ENCODE measurements at places on chromosomes 1 and 21.

- no peak for DNase-seq
Observed at GRCh38 chr21:45630066-45630694, 13.3 kb upstream of the PCBP3 start.

GRCh38 chr1:156750711-156751450 is 594 bp downstream of the HDGF start:
- DNase-seq, result peak; percentile 81

GRCh38 chr1:180926164-180926981 is 13.7 kb downstream of the KIAA1614 start:
- DNase-seq, result peak; percentile 99

DNA sequence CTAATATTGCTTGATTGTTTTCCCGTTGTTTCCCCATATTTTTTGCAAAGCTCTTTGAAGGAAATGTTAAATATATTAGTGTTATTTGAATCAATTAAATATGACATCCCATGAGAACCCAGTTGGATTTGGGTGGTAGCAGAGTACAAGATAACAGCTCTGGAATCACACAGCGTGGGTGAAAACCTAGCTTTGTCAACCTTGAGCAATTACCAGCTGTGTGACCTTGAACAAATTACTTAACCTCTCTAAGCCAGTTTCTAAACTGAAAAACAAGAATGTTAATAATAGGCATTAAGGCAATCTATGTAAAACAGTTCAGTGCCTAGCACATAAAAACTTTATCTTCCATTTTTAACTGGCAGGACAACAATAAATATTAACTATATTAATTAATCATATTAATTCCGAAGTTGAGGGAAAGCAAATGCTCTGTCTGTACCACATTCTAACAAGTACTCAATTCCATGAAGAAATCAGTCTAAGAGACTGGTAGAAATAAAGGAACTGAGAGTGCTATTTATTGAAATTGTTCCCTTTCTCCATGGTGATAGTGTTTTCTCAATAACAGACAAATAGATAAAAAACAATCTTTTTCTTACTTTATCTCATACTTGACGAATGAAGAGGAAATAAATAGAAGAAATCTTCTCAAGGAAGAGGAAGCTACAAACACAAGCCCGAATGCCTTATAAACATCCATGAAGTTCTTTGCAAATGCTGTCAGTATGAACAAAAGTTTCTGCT is 27.0 kb downstream of the DNASE2B start:
- DNase-seq, result no peak

DNA sequence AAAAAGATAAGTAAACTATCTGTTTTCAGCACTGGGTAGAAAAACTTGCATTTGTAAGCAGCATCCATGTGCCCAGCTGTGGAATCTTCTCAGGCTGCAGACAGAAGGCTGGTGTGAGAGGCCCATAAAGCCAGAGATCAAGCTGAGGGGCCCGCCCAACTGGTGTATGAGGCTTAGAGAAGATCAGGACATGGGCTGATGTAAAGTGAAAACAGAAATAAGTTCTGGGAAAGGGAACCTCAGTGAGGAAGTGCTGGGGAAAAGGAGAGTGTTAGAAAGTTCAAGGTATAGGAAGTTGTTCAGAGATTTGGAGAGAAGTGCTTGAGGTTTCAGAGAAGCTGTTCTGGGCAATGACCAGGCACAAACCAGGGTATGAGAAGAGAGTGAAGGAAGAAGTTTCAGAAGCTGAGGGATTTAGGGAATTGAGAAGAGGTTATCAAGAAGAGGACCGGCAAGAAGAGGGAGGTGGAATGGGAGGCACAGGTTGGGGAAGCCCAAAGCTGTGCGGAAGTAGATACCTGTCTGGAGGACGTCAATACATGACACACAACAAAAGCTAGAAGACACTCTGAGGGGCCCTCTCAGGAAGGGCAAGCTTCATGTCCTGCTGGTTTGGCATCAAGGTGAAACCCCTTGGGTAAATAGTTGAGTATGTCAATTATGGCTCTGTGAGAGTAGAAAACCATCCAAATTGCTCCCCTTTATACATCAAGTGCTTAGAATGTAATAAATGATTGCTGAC is 2.7 kb upstream of the CD5L start:
- no peak for DNase-seq

GRCh38 chr1:200363264-200363933 is 46.4 kb downstream of the ZNF281 start:
- DNase-seq, result no peak

DNA sequence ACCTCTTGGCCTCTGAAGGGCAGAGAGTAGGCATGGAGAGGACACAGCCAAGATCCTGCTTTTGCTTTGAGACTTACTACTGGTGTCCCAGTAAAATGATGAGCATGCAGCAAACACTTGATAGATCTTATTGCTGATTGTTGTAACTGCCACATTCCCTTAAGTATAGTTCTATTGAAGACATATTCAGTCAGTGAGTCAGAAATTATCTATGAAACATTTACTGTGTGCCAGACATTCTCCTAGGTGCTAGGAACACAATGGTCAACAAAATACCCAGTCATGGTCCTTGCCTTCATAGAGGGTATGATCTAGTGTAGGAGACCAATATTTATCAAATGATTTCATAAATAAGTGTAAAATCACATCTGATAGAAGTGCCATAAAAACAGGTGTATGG is 13.6 kb downstream of the STYXL2 start:
- DNase-seq, result no peak

DNA sequence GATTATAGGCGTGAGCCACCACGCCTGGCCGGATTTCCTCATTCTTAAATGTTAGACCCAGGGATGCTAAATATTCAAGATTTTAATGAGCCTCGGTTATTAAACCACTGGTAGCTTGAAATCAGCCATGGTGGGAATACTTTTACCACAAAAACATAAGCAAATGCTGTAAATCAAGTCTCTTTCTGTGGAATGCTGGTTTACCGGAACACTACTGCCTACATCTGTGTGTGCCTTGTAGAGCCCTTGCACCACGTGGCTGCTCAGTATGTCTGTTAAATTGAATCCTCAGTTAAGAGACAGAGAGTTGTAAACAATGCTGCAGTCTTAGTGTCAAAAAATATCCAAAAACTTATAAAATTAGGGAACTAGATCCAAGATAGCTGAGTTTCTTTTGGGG is 26.8 kb upstream of the CNN3 start:
- no peak for DNase-seq

DNA sequence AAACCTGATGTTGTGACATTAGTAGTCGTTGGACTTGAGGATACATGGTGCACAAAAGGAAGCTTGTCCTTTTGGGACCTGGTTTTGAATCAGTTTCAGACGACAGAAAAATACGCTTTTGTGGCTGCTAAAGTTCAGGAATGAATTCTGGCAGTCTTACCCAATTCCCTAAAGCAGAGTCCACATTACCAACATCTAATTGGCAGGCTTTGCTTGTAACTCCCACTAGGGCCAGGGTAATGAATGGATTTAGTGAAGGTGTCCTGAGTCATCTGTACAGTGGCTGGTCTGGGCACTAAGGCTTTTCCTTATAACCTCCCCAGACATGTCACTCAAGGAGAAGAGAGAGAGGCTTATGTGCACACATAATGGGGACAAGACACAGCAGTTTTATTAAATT is 66.2 kb upstream of the RNPC3 start:
- DNase-seq, result no peak

GRCh38 chr1:112711670-112712069 is 3.5 kb downstream of the PPM1J start:
- peak; percentile 3 for DNase-seq

- peak; percentile 93 for DNase-seq
Observed at GRCh38 chr21:42234464-42235241, 15.7 kb downstream of the ABCG1 start.

GRCh38 chr1:152410599-152410998 is 3.5 kb downstream of the CRNN start:
- DNase-seq, result no peak

DNA sequence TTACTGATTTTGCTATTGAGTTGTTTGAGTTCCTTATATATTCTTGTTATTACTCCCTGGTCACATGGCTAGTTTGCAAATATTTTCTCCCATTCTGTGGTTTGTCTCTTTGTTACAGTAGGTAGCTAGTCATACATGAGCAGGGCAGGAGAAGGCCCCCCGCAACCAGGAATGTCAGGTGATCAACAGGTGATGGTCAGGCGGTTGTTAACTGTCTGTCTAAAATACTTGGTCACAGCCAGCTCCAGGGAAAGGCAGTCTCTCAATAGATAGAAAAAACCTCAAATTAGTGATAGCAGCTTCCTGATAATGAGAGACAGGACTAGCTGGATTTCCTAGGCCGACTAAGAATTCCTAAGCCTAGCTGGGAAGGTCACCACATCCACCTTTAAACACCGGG is 217.9 kb downstream of the RHOU start:
- DNase-seq, result no peak

- no peak for DNase-seq
Observed at GRCh38 chr1:96923753-96924152, 202.2 kb downstream of the PTBP2 start.

DNA sequence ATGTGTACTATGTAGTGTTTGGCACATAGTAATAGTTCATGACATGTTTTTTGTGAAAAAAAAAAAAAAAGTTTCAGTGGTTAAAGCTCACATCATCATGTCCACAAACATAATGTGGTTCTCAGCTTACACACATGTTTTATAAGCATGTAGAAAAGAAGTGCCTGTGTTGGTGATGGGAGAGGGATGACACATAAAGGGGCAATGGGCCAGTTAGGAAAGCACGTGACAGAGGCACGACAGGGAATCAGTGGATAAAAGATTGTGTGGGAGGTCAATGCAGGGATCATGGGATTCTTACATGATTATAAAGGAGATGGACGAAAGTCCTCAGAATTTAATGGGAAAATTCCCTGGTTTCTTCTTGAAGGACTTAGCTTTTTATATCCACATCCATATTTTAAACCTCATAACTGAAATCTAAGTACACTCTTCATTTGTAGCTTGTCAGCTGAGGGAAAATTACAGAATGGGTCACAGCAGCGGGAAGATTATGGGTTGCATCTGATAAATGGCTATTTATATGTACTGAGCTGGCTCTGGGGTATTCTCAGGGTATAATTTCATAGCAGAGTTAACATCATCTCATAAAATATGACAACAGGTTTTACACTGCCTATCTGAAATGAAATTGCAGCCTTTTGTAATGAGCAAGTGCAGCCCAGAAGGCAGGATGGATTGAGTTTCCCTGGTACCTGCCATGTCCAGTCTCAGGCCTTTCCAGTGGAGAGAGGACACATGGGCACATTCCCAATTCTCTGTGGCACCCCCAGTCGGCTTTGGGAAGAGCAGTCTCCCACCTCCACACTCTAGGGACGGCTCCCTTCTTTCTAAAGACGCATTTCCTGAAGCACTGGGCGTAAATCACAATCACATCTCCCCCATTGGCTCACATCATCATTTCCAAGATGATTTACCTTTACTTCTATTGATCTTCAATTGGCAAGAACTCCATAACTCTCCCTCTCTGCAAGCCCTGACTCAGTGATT is 42.3 kb upstream of the NHLH2 start:
- peak; percentile 93 for DNase-seq

DNA sequence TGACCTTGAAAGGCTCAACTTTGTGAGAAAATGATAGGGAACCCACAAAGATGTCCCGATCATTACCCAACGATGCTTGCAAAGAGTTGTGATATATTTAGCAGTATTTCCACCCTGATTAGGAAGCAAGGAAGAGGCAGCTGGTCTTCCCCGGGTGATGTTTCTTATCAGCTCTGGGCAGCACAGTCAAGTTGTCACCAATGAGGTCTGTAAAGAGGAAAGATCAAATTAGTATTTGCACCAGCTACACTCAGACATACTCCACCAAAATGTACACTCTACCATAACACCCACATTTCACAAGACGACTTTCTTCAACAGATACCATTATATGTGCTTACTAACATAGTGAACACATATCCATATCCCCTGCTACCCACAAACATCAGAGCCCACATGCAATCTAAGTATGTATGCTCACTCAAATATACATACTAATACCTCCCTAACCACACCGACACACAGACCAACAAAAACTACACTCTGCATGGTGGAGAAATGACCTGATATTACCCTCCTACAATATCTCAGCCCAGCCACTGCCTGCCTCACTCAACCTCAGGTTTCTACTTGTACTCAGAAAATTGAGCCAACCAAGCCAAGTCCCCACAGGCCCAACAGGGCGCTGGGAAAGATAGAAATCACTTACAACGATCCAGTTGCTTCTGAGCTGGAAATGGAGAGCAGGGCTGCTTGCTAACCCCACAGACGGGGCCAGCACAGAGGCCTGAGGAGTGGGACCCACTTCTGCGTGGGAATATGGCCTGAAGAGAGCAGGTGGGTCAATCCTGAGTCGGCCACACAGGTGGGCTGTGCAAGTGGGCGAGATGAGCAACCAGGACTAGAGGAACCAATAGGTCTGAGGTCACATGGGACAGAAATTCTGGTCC is 4.6 kb upstream of the BTG2 start:
- no peak for DNase-seq

GRCh38 chr1:246831543-246831942 is 100.2 kb downstream of the AHCTF1 start:
- DNase-seq, result peak; percentile 38

- DNase-seq, result peak; percentile 60
Observed at GRCh38 chr1:7752512-7753417, 18.3 kb upstream of the VAMP3 start.

GRCh38 chr21:46218906-46219590 is 9.5 kb downstream of the LSS start:
- no peak for DNase-seq

DNA sequence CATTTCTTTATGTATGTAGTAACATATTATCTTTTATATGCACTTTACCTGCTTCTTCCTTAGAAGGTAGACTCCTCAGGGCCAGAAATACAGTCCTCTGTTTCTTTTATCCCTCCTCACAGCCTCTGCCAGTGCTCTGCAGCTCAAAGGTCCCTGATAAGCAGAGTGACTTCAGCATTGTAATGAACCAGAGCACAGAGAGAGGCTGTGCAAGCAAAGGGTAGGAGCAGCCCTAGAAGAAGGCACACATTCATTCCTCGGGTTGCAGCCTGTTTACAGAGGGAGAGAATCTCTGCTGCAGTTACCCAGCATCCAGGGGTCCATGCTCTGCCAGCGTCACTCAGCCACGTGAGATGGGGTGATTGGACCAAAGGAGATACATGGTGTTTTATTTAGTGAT is 101.1 kb downstream of the RHOU start:
- no peak for DNase-seq
